Activated T-helper 1 cell treated with anti-CD3 and anti-CD28 coated beads, Interleukin-12 subunit alpha, Interleukin-12 subunit beta, Interleukin-2, Interleukin-4 antibody, amounts not matched to agents 30 ng/mL and 10 ng/mL and 1 ng/mL, durations not matched to agents 14 hours and 24 hours and 36 hours (primary cell): ENCODE measurements at places on chromosomes 7 and 10. TPM values are rescaled to one million over a fixed set of nuclear protein-coding genes. Genes with fewer than 3 reads are reported as not detected.

H2BK1 gene
- not detected in 2 replicates for total RNA-seq

OR13A1 gene
- total RNA-seq, result not detected in 2 replicates

RAB18 gene
- 61.6 and 63.7 TPM in 2 replicates for total RNA-seq

PPRC1 gene
- 112 and 115 TPM in 2 replicates for total RNA-seq

INSYN2A gene
- total RNA-seq, result not detected in 2 replicates

NUTM2D gene
- total RNA-seq, result 1.5 and 2.2 TPM in 2 replicates

OR2A5 gene
- not detected in 2 replicates for total RNA-seq

ARMC3 gene
- total RNA-seq, result not detected in 2 replicates

ARHGEF35 gene
- total RNA-seq, result 2.5 and 3.4 TPM in 2 replicates

LIMK1 gene
- 24.3 and 25.2 TPM in 2 replicates for total RNA-seq

- peaks cover 6% of the 10 kb centered on the region for H3K36me3 ChIP-seq
- peaks cover 1% of the 10 kb centered on the region for H3K27me3 ChIP-seq
- peaks cover 49% of the 10 kb centered on the region for H3K4me1 ChIP-seq
- H3K27ac ChIP-seq, result peak overlapping the region; percentile 44
Observed at GRCh38 chr10:62655337-62655994, 149.1 kb upstream of the ADO start.

- H3K4me3 ChIP-seq, result no peak overlapping the region
- H3K4me1 ChIP-seq, result no peaks in the 10 kb centered on the region
- DNase-seq, result no peak
- H3K36me3 ChIP-seq, result no peaks in the 10 kb centered on the region
Observed at GRCh38 chr7:44230286-44230685, 29.5 kb downstream of the YKT6 start.

DNA sequence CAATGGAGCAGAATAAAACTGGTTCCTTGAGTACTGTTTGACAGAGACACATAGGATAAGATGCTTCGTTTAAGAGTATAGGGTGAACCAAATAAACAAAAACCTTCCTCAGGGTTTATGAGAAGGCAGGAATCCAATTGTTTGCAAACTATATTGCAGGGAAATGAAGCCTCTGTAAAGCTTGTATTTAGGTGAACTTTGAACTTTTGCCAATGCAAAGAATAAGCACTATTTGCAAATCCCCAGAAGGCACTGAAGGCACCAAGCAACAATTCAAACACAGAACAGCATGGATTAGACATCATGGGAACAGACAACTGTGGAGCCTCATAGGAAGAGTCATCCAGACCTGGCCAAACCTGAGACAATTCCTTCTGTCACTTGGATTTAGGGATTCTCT lies 47.1 kb upstream of the WASL start:
- no peak overlapping the region for H3K4me3 ChIP-seq
- no peaks in the 10 kb centered on the region for H3K36me3 ChIP-seq
- H3K4me1 ChIP-seq, result no peaks in the 10 kb centered on the region
- H3K27ac ChIP-seq, result no peak overlapping the region
- DNase-seq, result no peak

DNA sequence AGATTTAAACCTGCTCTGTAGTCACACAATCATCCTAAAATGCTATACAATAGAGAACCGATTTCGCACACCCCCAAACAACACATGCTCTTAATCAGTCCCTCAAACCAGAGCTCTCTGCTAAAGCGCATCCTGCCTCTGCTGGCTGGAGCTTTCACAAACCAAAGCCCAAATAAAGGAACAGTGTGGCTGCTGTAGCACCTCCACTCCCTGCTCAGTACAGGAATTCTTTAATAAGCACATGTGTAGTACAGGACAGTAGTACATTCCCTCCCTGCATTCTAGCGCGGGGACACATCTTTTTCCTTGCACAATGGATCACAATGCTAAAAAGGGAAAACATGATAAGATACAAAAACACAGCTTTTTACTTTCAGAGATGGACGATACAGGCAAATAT lies 684.6 kb downstream of the MAGI2 start:
- peaks cover 12% of the 10 kb centered on the region for H3K27me3 ChIP-seq
- H3K4me1 ChIP-seq, result no peaks in the 10 kb centered on the region
- no peaks in the 10 kb centered on the region for H3K36me3 ChIP-seq
- H3K4me3 ChIP-seq, result no peak overlapping the region
- DNase-seq, result no peak

- H3K27ac ChIP-seq, result no peak overlapping the region
- no peak for DNase-seq
Observed at GRCh38 chr7:42858570-42858969, 53.3 kb downstream of the C7orf25 start.

DNA sequence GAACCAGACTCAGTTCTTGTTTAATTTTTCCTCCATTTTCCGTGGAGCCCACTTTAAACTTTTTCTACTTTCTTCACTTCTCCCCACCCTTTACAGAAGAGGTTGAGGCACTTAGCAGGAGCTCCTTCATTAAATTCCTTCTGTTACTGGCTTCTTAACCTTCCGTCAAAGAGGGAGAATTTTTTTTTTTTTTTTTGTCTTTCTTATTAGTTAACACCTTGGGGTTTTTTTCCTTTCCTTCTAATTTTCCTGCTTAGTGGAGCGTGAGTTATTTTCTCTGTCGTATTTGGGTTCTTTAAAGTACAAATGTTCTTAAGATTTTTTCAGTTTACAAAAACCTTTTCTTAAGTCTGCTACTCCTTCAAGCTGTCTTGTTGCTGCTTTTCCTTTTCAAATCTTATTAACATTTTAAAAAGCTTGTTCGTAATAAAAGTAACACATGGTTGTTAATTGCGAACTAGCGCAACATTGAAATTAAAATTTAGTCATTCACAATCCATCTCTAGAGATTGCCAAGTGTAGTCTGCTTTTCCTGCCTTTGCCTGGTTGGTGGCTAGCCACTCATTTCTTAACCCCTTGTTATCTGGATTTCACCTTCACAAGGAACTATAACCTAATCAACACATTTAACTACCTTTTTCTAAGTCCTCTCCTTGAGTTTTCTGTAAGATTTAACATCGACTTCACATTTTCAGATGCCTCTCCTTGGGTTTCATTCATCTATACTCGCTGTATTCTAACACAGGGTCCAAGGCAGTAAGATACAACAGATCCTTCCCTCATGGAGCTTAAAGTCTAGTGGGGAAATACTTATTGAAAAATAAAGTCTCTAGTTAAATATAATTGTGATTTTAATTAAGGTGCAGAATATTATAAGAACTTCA lies 2.0 kb downstream of the BMPR1A start:
- peaks cover 44% of the 10 kb centered on the region for H3K27me3 ChIP-seq
- no peak overlapping the region for H3K27ac ChIP-seq
- H3K36me3 ChIP-seq, result peaks cover 10% of the 10 kb centered on the region
- no peak for DNase-seq

- H3K36me3 ChIP-seq, result no peaks in the 10 kb centered on the region
- peaks cover 11% of the 10 kb centered on the region for H3K4me1 ChIP-seq
- no peak overlapping the region for H3K27ac ChIP-seq
- H3K27me3 ChIP-seq, result peaks cover 4% of the 10 kb centered on the region
Observed at GRCh38 chr7:88344271-88344670, 37.6 kb upstream of the STEAP4 start.

GRCh38 chr7:129969881-129970446 lies 17.2 kb upstream of the UBE2H start:
- H3K27me3 ChIP-seq, result no peaks in the 10 kb centered on the region
- no peaks in the 10 kb centered on the region for H3K36me3 ChIP-seq
- H3K4me3 ChIP-seq, result no peak overlapping the region
- no peak overlapping the region for H3K27ac ChIP-seq

DNA sequence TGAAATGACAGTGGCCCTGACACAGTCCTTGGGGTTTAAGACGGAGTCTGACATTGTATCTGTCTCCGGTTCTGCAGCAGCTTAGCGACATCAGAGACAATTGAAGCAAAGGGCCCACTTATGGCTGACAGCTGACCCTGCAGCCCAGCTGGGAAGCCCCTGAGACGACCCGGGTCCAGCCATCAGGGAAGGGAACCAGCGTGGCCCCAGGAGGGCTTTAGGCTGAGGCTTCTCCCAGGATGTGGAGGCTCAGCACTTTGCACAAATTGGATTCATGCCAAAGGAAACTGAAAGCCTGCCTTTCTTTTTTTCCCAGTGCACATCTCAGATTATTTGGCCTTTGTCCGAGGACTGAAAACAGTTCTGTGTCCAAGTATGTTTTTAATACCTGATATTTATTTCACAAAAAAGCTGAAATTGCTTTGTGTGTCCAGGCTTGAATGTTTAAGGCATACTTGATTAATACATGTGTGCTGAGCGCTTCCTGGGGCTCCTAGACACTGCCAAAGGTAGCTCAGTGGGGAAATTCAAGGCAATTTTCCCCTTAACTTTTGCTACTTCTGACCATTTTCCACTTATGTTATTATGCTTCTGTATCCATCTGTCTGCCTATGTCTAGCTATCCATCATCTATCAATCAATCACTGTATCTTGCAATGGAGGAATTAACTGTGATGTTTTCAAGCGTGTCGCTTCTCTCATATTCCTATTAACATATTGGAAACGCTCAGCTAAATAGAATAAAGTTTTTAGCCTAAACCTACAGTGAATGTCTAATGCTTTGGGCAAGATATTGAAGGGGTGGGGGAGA lies 34.8 kb downstream of the KLF6 start:
- DNase-seq, result no peak
- no peak overlapping the region for H3K27ac ChIP-seq
- no peak overlapping the region for H3K4me3 ChIP-seq
- H3K27me3 ChIP-seq, result peaks cover 2% of the 10 kb centered on the region

DNA sequence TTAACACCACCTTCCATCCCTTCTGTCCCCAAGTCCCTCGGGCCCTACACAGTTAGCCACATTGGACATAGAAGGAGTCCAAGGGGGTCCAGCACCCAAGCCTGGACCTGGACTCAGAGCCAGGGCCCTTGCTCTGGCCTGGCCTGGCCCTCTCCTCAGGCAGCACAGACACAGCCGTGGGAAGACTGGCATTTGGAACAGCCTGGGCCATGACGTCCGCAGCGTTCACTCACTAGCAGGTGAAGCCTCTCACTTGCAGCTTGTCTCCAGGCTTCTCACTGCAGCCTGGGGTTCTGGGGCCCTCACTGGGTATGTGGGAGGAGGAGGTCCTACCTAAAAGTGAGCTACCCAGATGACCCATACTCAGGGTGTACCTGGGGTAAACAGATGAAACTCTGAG lies 33.7 kb upstream of the AQP1 start:
- no peak for DNase-seq
- no peaks in the 10 kb centered on the region for H3K36me3 ChIP-seq
- H3K4me1 ChIP-seq, result no peaks in the 10 kb centered on the region
- no peak overlapping the region for H3K27ac ChIP-seq

DNA sequence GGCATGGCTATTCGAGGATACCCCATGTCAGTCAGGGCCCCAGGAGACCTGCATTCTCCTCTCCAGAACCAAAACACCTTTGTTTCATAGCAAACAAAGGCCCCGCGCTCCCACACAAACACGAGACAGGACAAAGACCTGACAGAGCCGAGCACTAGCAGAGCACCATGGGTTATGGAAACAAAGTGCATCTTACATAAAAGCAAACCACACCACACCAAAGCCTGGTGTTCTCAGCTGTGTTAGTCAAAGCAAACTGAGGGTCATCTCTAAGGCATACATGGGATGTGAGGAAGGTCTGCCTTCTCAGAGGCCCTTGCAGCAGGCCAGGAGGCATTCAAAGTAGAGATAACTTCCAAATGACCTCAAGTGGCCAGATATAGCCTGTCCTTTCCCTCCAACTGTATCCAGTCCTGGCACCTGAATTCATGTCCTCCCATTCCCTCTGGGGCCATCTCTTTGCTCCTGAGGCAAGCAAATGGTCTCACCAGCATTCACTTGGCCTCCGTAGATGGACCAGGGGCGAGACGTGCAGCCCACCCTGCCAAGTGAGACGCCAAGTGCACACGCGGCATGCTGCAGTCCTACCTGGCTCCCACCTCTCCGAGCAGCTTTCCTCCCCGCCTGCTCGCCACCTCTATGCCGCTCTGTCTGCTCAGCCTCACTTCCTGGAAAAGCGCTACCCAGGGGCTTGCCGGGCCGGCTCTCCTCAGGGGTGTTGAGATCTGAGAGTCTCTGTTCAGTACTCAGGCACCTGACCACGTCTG lies 45.3 kb upstream of the PDLIM1 start:
- H3K4me1 ChIP-seq, result no peaks in the 10 kb centered on the region
- DNase-seq, result no peak
- H3K4me3 ChIP-seq, result no peak overlapping the region
- H3K36me3 ChIP-seq, result no peaks in the 10 kb centered on the region

DNA sequence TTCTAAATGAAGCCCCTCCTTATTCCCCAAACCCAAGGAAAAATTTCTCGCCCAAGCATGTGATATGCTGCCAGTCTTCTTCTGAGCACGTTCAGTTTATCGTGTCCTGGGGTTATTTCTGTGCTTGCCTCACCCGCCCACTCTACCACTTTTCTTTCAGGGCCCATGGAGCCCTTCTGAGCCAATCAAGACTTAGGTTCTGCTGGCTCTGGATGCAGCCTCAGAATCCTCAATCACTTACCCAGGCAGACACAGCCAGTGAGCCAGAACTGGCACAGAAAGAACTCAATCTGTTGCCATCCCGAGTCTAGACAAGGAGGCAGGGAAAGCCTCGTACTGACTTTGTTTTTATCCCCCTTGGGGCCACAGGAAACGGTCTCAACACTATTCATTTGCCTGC lies 34.2 kb upstream of the C10orf90 start:
- no peak overlapping the region for H3K27ac ChIP-seq
- H3K4me3 ChIP-seq, result no peak overlapping the region
- H3K36me3 ChIP-seq, result no peaks in the 10 kb centered on the region

DNA sequence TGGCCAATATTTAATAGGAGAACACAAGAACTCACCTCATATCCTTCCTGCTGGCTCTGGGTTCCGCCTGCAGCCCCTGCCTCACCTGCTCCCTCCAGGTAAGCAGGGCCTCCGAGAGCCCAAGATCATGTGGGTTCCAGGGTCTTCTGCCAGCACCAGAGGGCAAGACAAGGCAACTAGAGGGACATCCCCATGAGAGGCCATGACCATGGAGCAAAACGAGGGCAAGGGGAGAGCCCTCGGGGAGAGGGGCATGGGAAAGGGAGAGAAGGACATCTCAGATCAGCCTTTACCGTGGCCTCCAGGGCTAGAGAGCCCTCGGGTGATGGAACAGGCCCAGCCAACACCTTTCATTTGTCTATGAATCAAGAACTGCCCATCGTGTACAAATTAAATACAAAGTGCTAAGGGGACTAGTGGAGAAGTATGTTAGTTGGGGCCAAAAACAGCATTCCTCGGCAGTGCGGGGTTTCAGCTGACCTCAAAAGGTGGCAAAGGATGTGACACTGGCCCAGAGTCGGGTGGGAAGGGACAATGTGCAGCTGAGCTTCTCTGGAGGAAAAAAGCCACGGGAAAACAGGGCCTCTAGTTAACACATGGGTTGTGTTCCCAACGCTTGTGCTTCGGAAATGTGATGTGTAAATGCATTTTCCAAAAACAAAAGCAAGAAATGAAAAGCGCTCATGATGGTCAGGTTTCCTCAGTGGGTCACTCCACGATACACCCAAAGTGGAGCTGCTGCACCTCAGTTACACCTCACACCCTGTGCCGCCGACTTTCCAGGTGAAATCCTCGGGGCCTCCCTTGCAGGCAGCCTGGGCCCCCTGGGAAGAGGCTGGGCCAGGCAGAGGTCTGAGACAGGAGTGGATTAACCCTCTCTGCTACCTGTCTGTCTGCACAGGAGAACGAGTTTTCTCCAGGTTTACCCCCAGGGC lies 2.0 kb downstream of the AOC1 start:
- no peaks in the 10 kb centered on the region for H3K4me1 ChIP-seq
- peaks cover 10% of the 10 kb centered on the region for H3K27me3 ChIP-seq
- H3K27ac ChIP-seq, result no peak overlapping the region

GRCh38 chr10:132332433-132332754 lies 401 bp downstream of the LRRC27 start:
- peak overlapping the region; percentile 96 for H3K27ac ChIP-seq
- H3K27me3 ChIP-seq, result peaks cover 3% of the 10 kb centered on the region
- DNase-seq, result peak; percentile 26
- H3K4me1 ChIP-seq, result peaks cover 58% of the 10 kb centered on the region
